ENCODE measurements at places on chromosomes 5 and 9.

GRCh38 chr5:4044881-4045280 lies 449.2 kb downstream of the IRX1 start:
- DNase-seq: no peak

DNA sequence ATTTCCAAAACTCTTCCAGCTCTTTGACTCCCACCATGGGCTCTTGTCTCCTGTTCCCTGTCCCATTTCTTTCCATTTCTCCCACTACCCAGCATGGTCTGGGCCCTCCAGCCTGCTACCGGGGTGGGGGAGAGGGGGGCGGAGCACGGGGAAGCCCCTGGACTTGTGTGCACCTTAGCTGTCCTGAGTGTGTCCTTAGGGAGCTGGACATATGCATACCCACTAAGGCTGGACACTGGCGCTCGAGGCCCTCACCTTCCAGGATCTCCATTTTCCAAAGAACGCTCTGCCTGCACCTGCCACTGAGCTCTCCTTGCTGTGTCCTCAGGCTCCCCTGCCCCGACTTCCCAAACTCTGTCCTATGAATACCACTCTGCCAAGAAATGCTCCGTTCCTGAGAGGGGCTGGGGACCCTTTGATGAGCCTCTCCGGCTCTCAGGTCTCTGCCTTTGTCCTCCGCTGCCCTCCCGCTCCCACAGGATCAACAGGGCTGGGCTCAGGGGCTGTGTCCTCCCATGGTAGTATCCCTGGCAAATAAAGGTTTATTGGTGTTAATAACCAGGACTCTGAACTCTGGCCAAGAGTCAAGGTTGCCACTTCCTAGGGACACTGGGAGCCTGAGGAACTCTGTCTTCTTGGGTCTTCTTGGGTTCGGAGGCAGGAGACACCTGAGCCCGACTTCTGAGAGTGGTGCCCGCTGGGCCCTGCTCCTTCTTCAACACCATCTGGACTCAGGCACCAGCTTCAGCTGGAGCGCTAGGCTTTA lies 831 bp upstream of the SHROOM1 start:
- no peak for DNase-seq

GRCh38 chr9:29456940-29457339 lies 1883.7 kb upstream of the C9orf72 start:
- no peak for DNase-seq

- DNase-seq: no peak
These were observed 95.0 kb downstream of the NSG2 start for GRCh38 chr5:174140452-174141020.

- DNase-seq: no peak
These were observed 3.5 kb downstream of the PANK3 start for GRCh38 chr5:168575391-168576372.

DNA sequence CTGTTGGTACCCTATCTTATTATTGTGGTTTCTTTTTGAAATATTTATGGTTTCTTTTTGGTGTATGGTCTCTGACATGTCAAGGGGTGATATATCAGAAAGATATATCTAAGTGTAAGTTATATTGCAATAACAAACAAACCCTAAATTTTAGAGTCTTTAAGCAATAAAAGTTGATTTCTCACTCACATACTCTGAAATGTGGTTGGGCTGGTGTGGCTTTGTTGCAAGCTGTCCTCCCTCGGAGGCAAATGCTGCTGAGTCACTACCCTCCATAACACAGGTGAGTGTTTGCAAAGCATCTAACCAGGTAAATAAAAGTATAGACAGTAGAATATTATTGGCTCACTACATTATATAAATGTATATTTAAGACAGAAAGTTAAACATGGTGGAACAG lies 253.2 kb downstream of the CDH18 start:
- DNase-seq: no peak

GRCh38 chr9:99351647-99352046 lies 129.6 kb downstream of the SEC61B start:
- no peak for DNase-seq

DNA sequence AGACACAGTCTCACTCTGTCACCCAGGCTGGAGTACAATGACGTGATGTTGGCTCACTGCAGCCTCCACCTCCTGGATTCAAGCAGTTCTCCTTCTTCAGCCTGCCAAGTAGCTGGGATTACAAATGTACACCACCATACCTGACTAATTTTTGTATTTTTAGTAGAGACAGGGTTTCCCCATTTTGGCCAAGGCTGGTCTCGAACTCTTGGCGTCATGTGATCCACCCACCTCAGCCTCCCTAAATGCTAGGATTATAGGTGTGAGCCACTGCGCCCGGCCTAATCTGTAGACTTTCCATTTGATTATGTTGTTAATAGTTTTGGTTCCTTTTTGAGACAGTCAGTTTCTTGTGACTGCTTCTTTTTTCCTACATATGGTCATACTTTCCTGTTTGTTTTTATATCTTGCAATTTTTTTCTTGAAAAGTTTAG lies 31.0 kb downstream of the MTREX start:
- no peak for DNase-seq

GRCh38 chr5:109656829-109657228 lies 32.9 kb upstream of the MAN2A1 start:
- DNase-seq: no peak

DNA sequence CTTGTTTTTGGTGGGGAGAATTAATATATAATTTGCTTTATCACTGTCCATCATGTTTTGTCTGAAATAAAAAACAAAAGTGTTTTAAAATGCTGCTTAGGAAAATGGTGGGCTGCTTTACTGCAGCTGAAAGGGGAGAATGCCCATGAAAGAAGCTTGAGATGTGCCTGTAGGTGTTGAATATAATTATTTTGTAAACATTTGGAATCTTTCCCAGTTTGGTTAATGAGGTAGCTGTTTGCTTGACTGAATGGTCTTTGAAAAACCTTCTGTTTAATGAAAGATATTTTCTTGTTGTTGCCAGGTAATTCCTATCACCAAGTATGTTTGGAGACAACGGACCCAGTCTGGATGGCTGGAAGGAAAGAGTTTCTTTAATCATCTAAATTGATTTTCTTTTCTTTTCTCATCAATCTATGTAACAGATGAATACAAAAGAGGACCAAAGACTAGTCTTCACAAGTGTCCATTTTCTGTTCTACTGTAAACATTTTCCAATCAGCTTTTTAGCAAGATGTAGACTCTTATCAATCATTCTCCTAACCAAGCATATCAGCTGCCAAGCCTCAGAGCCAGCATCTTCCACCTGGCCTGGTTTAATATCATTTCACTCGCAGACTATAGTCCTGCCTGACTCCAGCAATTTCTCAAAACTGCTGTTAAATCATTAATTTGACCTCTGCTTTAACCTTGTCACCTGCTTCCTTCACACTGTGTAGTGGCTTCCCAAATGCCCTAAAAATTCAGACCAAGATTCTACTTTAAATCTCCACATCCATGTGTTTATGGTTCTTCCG lies 441.2 kb upstream of the CHD1 start:
- no peak for DNase-seq

- DNase-seq: no peak
These were observed 159.0 kb downstream of the HACD4 start for GRCh38 chr9:20872340-20872977.

DNA sequence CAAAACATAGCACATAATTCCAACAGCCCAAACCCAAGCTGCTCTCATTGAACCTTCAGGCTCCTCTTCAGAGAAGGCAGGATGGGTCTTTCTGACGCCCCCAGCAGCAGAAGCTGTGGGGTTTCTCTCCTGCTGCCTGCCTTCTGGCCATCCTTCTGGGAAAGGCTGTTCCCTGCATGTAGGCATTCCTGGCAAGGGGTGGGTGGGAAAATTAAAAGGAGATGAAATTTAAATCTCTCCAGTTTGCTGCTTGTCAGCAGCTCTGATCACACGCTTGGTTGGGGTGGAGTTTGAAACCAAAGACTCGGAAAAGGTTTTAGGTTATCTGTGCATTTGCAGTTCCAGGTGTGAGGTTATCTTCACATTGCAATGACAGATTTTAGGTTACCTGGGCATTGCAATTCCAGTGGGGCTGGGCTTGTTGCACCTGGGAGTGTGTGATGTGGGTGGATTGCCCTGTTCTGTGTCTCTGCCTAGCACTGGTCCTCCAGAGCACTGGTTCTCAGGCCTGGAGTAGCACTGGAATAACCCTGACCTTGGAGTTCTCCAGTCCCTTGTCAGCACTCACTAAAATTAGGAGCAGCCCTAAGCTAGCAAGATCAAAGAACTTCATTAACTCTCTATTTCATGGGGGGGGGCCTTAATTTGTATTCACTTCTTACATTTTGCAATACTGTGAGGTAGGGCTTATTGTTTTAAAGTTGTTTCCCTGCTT lies 109.7 kb downstream of the PDZD2 start:
- DNase-seq: no peak

- DNase-seq: no peak
These were observed 64.6 kb downstream of the ABLIM3 start for GRCh38 chr5:149205625-149206523.

DNA sequence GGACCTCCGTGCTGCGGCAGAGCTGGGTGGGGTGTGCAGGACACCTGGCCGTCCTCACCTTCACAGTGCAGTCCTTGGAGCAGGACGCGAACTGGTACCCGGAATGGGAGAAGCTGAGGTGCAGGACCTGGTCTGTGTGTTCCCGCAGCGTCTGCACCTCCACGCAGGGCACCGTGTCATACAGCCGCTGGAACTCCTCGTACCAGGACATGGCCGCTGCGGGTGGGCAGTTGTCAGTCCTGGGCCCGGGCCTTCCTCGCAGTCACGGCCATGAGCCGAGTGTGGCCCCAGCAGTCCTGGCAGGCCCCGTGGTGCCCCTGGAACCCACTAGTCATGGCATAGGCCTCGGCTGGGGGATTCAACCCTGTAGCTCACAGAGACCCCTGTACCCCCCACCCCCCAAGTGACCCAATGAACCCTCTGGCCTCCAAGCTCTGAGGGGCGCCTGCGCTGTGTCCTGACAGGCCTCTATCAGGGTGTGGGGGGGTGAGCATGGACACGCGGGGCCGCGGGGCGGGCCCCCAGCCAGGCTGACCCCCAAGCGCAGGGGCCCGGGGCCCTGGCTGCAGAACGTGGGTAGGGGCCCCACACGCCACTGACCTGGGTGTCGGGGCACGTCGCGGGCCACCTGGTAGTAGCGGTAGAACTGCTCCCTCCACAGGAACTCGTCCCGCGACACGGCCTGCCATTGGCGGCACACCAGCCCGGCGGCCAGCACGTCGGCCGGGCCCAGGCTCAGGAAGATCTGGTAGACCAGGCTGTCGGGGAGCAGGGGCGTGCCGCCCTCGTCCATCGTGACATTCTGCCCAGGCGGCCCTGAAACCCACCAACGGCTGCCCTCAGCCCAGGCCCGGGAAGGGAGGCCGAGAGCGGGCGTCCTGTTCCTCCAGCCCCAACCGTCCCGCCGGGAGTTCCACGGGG lies 987 bp downstream of the FBXW5 start:
- DNase-seq: no peak

- DNase-seq: no peak
These were observed 10.1 kb downstream of the MYMK start for GRCh38 chr9:133514460-133515239.

DNA sequence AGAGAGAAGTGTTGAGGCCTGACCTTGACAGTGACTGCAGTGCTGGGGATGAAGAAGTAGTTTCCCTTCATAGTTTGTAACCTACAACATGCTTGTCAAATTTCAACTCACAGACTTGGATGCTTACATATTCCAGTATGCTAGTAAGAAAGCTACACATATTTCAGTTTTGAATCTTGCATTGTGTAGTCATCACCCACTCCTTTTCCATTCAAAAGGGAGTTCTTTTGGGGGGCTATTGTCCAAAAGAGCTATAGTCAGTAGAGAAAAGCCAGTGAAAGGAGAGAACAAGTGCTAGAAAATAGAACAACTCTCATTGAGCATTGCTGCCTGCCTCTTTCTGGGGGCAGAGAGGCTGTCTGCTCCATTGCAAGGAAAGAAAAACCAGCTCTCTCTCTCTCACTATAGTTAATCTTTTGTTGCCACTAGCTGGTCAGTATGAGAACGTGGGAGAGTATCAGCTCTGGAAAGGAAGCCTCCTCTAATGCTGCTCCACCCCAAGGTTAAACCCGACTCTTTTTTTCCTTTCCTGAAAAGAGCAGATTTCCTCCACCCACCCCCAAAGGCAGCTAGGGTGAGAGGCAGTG lies 7.3 kb downstream of the ASTN2 start:
- DNase-seq: no peak
